ENCODE measurements at places on chromosomes 1 and 21. TPM values are rescaled to one million over a fixed set of nuclear protein-coding genes. Genes with fewer than 3 reads are reported as not detected.

KRTAP13-2 gene
- total RNA-seq = not detected

STUM gene
- 0.03 TPM for total RNA-seq

DNA sequence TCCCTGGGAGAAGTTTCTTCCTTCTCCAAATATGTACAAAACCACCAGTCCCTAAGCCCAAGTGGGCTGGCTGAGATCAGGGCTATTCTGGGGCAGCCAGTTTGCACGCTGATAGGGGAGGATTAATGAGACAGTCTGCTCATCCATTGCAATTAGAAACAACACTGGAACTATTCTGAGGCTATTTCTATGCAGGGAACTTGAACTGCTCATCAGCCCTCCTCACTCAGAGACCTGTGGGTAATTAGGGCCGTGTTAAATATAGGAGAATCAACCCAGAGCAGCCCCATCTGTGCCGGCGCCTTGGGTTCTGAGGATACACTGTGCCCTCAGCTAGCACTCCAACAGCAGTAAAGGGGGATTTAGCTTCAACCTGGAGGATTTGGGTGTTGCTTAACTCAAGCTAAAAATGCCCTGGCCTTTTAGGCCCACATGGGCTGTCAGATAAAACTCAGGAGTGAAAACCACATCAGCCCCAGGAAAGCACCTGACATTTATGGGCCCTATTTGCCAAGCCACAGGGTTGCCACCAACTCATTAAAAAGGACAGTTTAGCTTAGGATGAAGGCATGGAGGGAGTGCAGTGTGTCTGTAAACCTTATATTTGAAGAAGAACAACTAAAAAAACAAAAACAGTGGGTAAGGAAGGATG, 53.9 kb downstream of the DUSP10 start:
- no peak for DNase-seq

- DNase-seq = no peak
These were observed 1.2 kb downstream of the BTF3L4 start for GRCh38 chr1:52057255-52057654.

DNA sequence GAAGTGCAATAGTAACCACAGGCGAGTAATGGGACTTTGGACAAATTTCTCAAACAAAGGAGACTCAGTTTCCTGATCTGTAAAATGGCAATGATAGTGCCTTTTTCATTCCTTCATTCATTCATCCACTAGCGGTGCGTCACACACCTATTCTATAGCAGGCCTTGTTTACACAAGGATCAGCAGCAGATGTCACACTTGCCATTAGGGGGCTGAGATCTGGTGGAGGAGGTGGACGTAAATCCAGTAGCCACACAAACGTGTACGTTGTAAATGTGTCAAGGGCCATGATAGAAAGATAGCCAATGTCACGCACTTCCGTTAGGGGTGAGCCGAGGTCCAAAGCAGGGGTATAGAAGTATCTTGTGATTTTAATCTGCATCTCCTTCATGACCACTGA, 34.2 kb downstream of the SERINC2 start:
- no peak for DNase-seq
